NCI-H1105 (cell line): ENCODE measurements at places on chromosomes 13 and 19.
A peak's percentile ranks its signal among the peaks of the same experiment; 100 is the strongest.

DNA sequence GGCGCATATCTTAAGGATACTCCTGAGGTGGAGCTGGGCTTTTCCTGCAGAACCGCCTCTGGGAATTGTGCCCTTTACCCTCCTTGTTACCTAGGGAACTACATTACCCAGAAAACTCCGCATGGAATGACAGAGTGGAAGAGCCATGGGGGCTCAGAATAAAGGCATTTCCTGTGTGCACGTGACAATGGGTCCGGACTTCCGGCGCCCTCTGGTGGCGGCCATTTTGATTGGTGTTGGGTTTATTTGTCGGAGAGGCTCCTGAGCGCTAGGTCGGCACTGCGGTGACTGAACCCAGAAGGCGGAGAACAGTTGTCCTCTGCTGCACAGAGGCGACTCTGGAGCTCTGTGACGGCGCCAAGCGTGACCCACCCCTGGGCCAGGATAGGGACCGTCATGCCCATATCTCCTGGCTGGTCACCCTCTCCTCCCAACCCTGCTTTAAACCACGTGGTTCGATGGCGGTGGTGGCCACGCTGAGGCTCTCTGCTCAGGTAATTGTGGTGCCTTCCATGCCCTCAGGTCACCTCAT is at the start of gene ZNF587B:
TSS of gene ZNF587B (plus strand) at position 229 of the 532 bp plus-strand sequence. CDS start at position 459, 230 bp downstream.
- DNase-seq, result no peak

GRCh38 chr19:57406516-57407123 is 4.3 kb upstream of the ZNF17 start:
- peak; percentile 69 for DNase-seq

DNA sequence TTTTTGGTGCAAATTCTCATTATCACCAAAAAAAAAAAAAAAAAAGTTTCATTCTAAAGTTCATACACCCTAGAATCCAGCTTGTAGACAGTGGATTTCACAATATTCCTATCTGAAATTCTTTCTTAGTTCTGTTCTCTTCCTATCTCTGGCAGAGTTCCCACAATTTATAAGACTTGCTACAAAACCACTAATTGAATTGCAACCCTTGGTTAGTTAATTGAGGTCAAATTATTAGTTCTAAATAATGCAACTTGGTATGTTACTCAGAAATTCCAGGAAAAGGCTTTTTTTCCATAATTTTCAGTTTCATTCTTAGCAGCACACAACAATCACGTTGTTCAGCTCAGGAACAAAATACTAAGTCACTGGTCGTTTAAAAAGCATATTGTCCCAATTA is 58.5 kb downstream of the SPATA13 start:
- no peak for DNase-seq

GRCh38 chr13:112842343-112842856 is 126.6 kb upstream of the MCF2L start:
- no peak for DNase-seq

- DNase-seq, result no peak
Measured at GRCh38 chr13:112184261-112184660, 117.3 kb downstream of the SOX1 start.

DNA sequence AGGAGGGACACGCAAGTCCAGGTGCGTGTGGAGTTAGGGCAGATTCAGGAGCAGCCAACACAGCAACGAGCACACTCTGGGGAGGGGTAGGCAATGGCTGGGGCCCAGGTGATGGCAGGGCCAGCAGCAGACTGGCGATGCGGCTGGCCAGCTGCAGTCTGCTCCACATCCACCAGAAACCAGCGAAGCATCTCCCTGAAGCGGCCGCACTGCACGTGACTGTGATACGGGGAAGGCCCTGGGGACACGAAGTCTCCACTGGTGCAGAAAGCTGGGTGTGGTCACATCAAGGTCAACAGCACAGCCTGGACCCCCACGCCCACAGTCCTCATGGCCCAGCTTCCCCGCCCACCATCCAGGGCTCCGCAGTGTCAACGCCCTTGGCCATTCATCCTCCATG is 21.3 kb upstream of the EPHX3 start:
- DNase-seq, result no peak

GRCh38 chr13:30257468-30258099 is 49.8 kb downstream of the KATNAL1 start:
- DNase-seq, result no peak

GRCh38 chr19:47430041-47430802 is 10.9 kb upstream of the MEIS3 start:
- DNase-seq, result no peak

DNA sequence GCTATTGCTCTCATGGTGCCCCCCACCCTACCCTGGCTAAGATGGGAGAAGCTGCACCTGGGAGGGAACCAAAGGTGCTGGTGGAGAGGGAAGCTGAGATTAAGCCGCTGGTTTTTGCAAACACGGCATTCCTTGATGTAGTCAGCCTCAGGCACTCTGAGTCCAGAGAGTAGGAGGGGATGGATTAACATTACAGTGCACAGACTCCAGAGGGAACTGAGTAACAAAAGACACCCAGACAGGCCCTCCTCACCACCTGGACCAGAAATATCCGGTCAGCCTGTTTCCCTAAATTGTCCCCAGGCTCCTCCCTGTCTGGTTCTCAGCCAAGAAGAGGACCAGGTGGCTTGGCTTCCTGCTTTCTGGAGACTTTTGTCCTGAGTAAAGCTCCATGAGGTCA is 28.9 kb upstream of the PABPC3 start:
- DNase-seq, result no peak
